ENCODE measurements at places on chromosomes 6 and 20. TPM values are rescaled to one million over a fixed set of nuclear protein-coding genes. Genes with fewer than 3 reads are reported as not detected.

GRCh38 chr20:33246077-33246476 lies 10.3 kb downstream of the BPIFA1 start:
- no peak for DNase-seq

DNA sequence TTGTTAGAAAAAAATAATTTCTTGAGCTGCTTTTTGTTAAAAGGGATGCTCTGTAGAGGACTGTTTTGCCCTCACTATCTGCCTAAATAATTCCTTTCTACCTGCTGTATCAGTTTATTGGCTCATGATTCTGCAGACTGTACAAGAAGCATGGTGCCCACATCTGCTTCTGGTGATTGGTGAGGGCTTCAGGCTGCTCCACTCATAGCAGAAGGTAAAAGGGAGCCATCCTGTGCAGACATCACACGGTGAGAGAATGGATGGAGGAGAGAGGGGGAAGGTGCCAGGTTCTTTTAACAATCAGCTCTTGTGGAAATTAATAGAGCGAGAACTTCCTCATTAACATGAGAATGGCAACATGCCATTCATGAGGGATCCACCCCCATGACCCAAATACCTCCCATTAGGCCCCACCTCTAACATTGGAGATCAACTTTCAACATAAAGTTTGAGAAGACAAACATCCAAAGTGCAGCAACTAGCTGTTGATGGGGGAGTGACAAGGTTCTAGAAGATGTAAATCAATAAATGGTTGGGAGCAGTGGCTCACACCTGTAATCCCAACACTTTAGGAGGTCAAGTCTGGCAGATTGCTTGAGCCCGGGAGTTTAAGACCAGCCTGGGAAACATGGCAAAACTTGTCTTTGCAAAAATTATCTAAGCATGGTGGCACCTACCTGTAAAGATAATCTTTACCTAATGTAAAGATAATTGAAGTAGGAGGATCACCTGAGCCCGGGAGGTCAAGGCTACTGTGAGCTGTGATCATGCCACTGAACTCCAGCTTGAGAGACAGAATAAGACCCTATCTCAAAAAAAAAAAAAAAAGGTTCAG lies 15.7 kb upstream of the AHCY start:
- no peak for DNase-seq

DNA sequence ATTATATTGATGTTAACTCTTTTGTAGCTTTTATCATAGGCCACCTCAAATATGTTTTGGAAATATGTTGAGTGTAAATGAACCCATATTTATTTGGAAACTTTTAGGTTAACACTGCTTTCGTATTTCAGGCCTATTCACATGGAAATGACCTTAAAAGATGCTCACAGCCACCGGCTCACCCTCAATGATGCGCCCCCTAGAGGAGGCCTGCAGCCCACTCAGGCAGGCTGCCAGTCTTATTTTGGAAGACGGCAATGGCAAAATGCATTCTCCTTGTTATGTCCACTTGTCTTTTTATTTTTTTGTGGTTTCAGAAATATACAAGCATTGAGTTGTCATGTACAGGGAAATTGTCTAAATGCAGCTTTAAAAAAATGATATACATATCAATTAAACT lies 869.7 kb downstream of the PHF3 start:
- DNase-seq = no peak

DNA sequence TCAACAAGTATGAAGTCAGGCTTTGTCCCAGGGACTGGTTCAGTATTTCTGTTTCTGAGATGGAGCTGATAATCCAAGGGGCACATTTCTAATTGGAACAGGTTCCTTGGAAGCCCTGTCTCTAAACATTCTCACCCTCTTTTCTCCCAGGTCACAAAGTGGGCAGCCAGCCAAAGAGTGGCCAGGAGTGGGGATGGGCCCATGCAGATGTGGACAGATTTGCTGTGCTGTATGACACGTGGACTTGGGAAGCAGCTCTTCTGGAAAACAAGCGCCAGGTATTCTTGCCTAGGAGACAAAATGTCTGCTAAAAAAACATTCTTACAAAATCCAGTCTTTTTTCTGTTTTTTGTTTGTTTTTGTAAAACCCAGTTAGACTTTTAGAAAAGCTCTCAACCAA lies 140.2 kb downstream of the CD164 start:
- no peak for DNase-seq

DNA sequence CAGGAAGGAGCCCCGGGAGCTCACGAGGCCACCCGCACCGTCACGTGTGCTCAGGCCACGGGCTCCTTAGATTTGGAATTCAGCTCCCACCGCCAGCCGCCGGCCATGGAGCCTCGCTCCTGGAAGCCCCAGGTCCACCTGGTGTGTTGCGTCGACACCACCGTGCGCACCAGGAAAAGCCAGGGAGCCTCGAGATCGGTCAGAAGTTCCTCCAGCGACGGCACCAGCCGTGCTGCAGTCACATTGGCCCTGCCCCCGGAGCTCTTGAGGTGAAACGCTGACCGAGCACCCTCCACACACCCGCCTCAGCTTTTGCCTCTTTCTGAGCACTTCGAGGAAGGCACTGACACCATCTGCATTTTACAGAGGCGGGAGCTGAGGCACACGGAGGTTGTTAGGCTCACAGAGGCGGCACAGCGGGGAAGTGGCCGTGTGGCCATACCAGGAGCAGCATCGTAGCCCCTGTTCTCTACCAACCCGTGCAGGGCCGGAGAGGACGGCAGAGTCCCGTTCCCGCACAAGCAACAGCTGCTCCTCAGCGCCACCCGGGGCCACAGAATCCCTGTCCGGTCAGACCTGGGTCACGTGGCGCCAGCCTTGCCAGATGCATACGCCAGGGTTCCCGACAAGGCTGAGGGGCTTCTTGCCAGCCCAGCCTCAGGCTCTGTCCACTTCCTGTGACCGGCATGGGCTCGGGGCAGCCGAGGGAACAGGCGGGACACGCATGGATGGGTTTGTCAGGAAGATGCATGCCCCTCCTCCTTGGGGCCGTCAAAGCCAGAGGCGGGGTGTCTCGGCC lies 7.6 kb downstream of the NKAIN4 start:
- no peak for DNase-seq

GRCh38 chr6:36906539-36907325 lies 21.0 kb downstream of the C6orf89 start:
- DNase-seq = no peak

DNA sequence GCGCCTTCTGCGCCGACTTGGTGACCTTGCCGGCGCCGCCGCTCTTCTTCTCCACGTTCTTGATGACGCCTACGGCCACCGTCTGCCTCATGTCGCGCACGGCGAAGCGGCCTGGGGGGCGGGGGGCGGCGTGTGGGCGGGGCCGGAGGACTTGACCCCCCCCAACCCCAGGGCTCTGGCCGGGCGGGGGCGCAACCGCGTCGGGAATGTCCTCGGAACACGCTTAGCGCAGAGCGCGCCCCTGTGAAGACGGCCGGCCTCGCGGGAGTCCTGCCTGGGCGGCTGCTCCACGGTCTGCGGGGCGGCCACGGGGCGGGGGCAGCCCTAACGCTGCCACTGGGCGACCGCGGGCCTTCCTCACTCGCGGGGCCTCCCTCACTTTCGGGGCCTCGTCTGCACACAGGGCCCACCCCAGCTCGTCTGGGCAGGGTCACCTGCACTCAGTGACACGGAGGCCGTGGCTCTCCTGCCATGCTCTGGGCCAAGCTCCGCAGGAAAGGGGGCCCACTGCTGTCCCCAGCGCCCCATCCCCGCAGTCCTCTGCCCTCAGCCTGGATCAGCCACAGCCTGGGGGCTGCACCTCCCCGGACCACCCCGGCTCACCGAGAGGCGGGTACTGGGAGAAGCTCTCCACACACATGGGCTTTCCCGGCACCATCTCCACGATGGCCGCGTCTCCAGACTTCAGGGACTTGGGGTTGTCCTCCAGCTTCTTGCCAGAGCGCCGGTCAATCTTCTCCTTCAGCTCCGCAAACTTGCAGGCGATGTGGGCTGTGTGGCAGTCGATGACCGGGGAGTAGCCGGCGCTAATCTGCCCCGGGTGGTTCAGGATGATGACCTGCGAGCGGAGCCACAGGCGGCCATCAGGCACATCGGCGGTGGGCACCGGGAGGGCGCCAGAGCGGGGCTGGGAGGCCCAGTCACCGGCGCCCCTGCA lies 10.3 kb downstream of the EEF1A2 start:
- no peak for DNase-seq

GRCh38 chr6:10403385-10404106 lies 11.3 kb downstream of the TFAP2A start:
- DNase-seq = no peak

GRCh38 chr6:111061508-111061907 lies 25.8 kb upstream of the SLC16A10 start:
- no peak for DNase-seq

- no peak for DNase-seq
Observed at GRCh38 chr6:25629198-25629576, 22.8 kb upstream of the SCGN start.

DNA sequence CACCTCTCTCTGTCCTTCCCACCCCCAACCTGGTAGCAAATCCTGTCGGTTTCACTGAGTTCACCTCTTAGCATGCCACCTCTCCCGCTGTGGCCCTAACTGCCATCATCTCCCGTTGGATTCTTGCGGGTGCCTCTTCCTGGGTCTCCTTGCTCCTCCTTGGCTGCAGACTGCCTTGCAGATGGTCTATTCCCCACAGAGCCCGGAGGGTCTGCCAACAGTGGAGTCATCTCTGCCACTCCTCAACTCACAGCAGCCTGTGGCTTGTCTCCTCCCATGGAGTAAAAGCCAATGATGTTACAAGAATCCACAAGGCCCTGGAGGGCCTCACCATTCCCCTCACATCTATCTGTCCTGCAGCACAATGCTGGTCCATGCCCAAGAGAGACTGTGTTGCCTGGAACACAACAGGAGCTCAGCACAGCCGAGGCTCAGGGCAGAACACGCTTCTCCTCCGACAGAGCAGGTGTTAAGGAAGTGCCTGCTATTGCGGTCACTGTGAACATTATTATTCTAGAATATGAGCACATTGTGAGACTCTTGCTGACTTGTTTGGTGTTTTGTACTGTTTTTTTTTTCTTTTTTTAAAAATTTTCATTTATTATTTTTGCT lies 241.8 kb upstream of the SULF2 start:
- no peak for DNase-seq

Gene COL12A1
- total RNA-seq = 140 TPM

Gene MCCD1
- total RNA-seq = not detected

Gene ENPP5
- 0.53 TPM for total RNA-seq

Gene BLOC1S5
- 13.3 TPM for total RNA-seq

Gene SLC22A1
- not detected for total RNA-seq

Gene LINC00237
- total RNA-seq = not detected

Data from ascending aorta (tissue), 2 donors.